ENCODE measurements at places on chromosomes 7 and 10.

DNA sequence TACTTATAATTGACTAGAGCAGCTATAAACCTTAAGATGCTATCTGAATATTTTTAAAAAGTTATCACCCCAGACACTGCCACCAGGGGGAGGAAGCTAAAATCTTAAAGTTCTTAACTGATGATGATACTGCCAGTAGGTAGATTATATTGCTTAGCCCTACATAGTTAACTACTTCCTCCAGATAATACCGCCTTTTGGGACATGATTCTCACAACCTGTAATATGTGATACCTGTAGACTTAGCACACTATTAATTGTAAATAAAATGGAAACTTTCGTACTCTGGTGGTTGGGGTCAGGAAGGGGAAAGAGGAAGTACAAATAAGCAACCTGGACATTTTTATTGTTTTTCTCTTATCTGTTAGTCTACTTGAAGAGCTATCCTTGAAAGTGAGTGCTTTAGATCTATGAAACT lies 268.9 kb downstream of the ADK start:
- no peak overlapping the region for H3K27ac ChIP-seq
- H3K4me3 ChIP-seq: no peak overlapping the region
- no peaks in the 10 kb centered on the region for H3K36me3 ChIP-seq
- DNase-seq: no peak

DNA sequence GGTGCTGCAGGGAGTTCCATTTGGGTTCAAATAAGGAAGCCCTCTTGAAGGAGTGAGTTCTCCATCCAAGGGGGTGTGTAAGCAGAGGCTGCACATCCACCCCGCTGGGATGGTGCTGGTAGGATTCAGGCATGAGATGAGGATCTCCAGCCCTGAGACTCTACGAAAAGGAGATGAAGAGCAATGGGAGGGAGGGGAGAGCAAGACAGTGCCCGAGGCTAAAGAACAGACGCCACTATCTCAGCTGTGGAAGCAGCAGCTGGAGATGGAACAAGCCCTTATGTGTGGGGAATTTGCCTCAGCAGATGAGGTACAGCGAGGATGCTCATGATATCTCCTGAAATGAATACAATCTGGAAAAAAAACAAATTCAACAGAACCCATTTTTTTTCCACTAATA lies 28.1 kb upstream of the MYL10 start:
- H3K36me3 ChIP-seq: no peaks in the 10 kb centered on the region
- no peaks in the 10 kb centered on the region for H3K27me3 ChIP-seq
- H3K4me3 ChIP-seq: no peak overlapping the region
- DNase-seq: no peak

GRCh38 chr7:69839782-69840181 lies 241.5 kb downstream of the AUTS2 start:
- no peak overlapping the region for H3K4me3 ChIP-seq
- H3K27me3 ChIP-seq: no peaks in the 10 kb centered on the region
- no peaks in the 10 kb centered on the region for H3K36me3 ChIP-seq
- no peak for DNase-seq

- peak; percentile 36 for DNase-seq
- H3K27ac ChIP-seq: no peak overlapping the region
- no peaks in the 10 kb centered on the region for H3K27me3 ChIP-seq
- H3K4me1 ChIP-seq: no peaks in the 10 kb centered on the region
- H3K36me3 ChIP-seq: no peaks in the 10 kb centered on the region
- no peak overlapping the region for H3K4me3 ChIP-seq
Measured at GRCh38 chr7:22001345-22002004, 55.8 kb upstream of the CDCA7L start.

DNA sequence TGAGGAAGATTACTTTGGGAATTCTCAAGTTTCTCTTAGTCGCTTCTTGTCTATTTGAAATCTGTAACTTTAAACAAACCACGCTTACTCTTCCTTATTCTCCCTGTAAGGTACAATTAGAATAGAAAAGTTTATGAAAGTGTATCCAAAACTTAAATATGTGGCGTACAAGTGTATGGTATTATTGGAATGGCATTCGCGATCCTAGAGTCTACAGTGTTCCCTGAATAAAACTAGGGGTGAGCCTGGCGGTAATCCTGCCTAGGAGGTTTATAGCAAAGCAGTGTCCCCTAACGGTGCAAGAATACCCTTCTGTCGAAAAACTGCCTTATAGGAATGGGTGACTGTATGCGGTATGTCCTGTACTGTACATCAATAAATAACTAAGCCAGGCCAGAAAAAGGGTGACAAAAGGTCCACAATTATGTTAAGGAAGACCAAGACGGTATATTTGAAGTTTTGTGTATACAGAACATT lies 1.2 kb downstream of the TASOR2 start:
- peak; percentile 24 for DNase-seq
- H3K27ac ChIP-seq: peak overlapping the region; percentile 87
- peak overlapping the region; percentile 67 for H3K4me3 ChIP-seq
- H3K4me1 ChIP-seq: peaks cover 38% of the 10 kb centered on the region

- no peak overlapping the region for H3K27ac ChIP-seq
- H3K27me3 ChIP-seq: no peaks in the 10 kb centered on the region
- H3K4me3 ChIP-seq: no peak overlapping the region
- no peaks in the 10 kb centered on the region for H3K4me1 ChIP-seq
- no peak for DNase-seq
- H3K36me3 ChIP-seq: no peaks in the 10 kb centered on the region
Measured at GRCh38 chr10:13184276-13184675, 22.9 kb downstream of the MCM10 start.

GRCh38 chr10:99835947-99836346 lies 53.5 kb downstream of the ABCC2 start:
- no peak overlapping the region for H3K4me3 ChIP-seq
- no peaks in the 10 kb centered on the region for H3K36me3 ChIP-seq

- H3K4me3 ChIP-seq: no peak overlapping the region
- no peaks in the 10 kb centered on the region for H3K4me1 ChIP-seq
- H3K27ac ChIP-seq: no peak overlapping the region
Measured at GRCh38 chr10:122248356-122249302, 22.5 kb upstream of the BTBD16 start.

DNA sequence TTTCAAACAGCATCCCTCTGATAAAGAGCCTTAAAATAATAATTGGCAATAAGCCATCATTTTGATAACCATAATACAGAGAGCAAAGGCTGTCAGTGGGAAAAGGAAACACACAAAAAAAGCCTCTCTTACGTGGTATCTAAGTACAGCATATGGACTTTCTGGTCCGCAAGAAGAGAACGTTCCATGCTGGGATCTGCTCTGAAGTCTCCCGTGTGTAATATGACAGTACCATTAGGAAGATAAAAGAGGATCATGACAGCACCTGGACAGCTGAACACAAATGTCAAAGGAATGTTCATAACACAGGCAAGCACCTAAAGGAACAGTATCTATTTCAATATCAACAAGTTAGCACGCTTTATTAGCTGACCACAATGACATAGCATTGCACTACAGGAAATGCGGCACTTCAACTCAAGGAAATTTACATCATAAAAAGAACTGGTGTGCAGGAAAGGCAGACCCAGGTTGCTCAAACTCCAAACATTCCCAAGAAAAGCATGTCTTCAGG lies 9.9 kb downstream of the DCLRE1A start:
- H3K4me3 ChIP-seq: no peak overlapping the region
- no peaks in the 10 kb centered on the region for H3K27me3 ChIP-seq
- H3K27ac ChIP-seq: no peak overlapping the region
- no peaks in the 10 kb centered on the region for H3K36me3 ChIP-seq

- no peak overlapping the region for H3K4me3 ChIP-seq
- no peaks in the 10 kb centered on the region for H3K4me1 ChIP-seq
- no peak overlapping the region for H3K27ac ChIP-seq
- H3K36me3 ChIP-seq: no peaks in the 10 kb centered on the region
- DNase-seq: no peak
- H3K27me3 ChIP-seq: no peaks in the 10 kb centered on the region
Measured at GRCh38 chr10:81570878-81571794, 303.9 kb upstream of the NRG3 start.

- DNase-seq: no peak
- H3K4me3 ChIP-seq: no peak overlapping the region
- no peaks in the 10 kb centered on the region for H3K4me1 ChIP-seq
- no peak overlapping the region for H3K27ac ChIP-seq
- H3K36me3 ChIP-seq: no peaks in the 10 kb centered on the region
- H3K27me3 ChIP-seq: no peaks in the 10 kb centered on the region
Measured at GRCh38 chr7:95881597-95881996, 109.2 kb downstream of the DYNC1I1 start.

- H3K36me3 ChIP-seq: peaks cover 5% of the 10 kb centered on the region
- peak; percentile 12 for DNase-seq
- no peaks in the 10 kb centered on the region for H3K27me3 ChIP-seq
Measured at GRCh38 chr10:1057106-1057657, 997 bp downstream of the WDR37 start.

GRCh38 chr10:4609251-4609650 lies 216.8 kb upstream of the AKR1E2 start:
- DNase-seq: no peak
- H3K36me3 ChIP-seq: no peaks in the 10 kb centered on the region
- no peaks in the 10 kb centered on the region for H3K27me3 ChIP-seq
- H3K4me3 ChIP-seq: no peak overlapping the region

DNA sequence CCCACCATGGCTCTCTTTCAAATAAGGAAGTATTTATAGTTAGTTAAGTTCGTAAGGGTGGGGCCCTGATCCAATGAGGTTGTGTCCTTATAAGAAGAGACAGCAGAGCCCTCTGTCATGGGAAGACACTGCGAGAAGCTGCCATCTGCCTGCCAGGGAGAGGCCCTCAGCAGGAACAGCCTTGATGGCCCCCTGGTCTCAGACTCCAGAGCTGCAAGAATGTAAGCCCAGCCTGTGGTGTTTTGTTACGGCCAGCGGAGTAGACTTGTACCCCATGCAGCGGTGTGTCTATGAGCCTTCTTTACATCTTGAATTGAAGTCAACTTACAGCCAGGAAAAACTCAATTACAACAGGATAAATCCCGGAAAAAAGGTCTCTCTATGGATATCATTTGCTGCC lies 14.3 kb upstream of the LARP4B start:
- no peaks in the 10 kb centered on the region for H3K27me3 ChIP-seq
- DNase-seq: no peak
- H3K4me1 ChIP-seq: no peaks in the 10 kb centered on the region
- no peaks in the 10 kb centered on the region for H3K36me3 ChIP-seq
- no peak overlapping the region for H3K4me3 ChIP-seq

- no peaks in the 10 kb centered on the region for H3K27me3 ChIP-seq
- DNase-seq: no peak
Measured at GRCh38 chr7:20441991-20442441, 111.3 kb downstream of the ITGB8 start.

- no peaks in the 10 kb centered on the region for H3K27me3 ChIP-seq
- DNase-seq: no peak
- H3K4me1 ChIP-seq: no peaks in the 10 kb centered on the region
- no peaks in the 10 kb centered on the region for H3K36me3 ChIP-seq
- no peak overlapping the region for H3K4me3 ChIP-seq
Measured at GRCh38 chr10:17523246-17523753, 68.9 kb upstream of the ST8SIA6 start.

DNA sequence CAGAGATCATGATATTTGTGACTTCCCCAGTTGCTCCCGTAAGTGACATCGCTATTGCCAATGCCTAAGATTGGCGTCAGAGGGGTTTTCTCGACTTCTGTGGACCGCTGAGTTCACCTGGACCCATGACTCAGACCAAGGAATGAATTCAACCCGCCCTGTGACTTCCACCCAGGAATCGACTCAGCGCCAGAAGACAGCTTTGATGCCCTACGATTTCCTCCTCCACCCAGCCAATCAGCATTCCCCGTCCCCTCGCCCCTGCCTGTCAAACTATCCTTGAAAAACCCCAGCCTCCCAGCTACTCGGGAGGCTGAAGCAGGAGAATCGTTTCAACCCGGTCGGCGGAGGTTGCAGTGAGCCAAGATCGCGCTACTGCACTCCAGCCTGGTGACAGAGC lies 58.3 kb downstream of the MICALL2 start:
- H3K27me3 ChIP-seq: peaks cover 30% of the 10 kb centered on the region
- DNase-seq: peak; percentile 15
- no peak overlapping the region for H3K4me3 ChIP-seq
- no peak overlapping the region for H3K27ac ChIP-seq
- no peaks in the 10 kb centered on the region for H3K4me1 ChIP-seq

GRCh38 chr7:97342512-97342911 lies 225.0 kb downstream of the SDHAF3 start:
- H3K4me3 ChIP-seq: no peak overlapping the region
- no peak overlapping the region for H3K27ac ChIP-seq
- H3K4me1 ChIP-seq: no peaks in the 10 kb centered on the region
- DNase-seq: no peak
- H3K27me3 ChIP-seq: no peaks in the 10 kb centered on the region
- no peaks in the 10 kb centered on the region for H3K36me3 ChIP-seq

GRCh38 chr7:20200971-20201370 lies 16.2 kb downstream of the MACC1 start:
- no peak overlapping the region for H3K27ac ChIP-seq
- H3K36me3 ChIP-seq: no peaks in the 10 kb centered on the region
- DNase-seq: no peak
- no peaks in the 10 kb centered on the region for H3K4me1 ChIP-seq

GRCh38 chr7:81744389-81744788 lies 25.5 kb downstream of the HGF start:
- no peaks in the 10 kb centered on the region for H3K36me3 ChIP-seq
- no peak for DNase-seq
- no peaks in the 10 kb centered on the region for H3K4me1 ChIP-seq
- no peaks in the 10 kb centered on the region for H3K27me3 ChIP-seq

GRCh38 chr7:106102387-106102966 lies 9.6 kb downstream of the SYPL1 start:
- no peak overlapping the region for H3K4me3 ChIP-seq
- no peak for DNase-seq
- H3K27me3 ChIP-seq: no peaks in the 10 kb centered on the region
- peaks cover 27% of the 10 kb centered on the region for H3K4me1 ChIP-seq

GRCh38 chr10:6239213-6239991 lies 36.7 kb downstream of the PFKFB3 start:
- no peaks in the 10 kb centered on the region for H3K36me3 ChIP-seq
- no peak overlapping the region for H3K4me3 ChIP-seq
- peak; percentile 15 for DNase-seq
- H3K27me3 ChIP-seq: no peaks in the 10 kb centered on the region
- no peak overlapping the region for H3K27ac ChIP-seq
- no peaks in the 10 kb centered on the region for H3K4me1 ChIP-seq

DNA sequence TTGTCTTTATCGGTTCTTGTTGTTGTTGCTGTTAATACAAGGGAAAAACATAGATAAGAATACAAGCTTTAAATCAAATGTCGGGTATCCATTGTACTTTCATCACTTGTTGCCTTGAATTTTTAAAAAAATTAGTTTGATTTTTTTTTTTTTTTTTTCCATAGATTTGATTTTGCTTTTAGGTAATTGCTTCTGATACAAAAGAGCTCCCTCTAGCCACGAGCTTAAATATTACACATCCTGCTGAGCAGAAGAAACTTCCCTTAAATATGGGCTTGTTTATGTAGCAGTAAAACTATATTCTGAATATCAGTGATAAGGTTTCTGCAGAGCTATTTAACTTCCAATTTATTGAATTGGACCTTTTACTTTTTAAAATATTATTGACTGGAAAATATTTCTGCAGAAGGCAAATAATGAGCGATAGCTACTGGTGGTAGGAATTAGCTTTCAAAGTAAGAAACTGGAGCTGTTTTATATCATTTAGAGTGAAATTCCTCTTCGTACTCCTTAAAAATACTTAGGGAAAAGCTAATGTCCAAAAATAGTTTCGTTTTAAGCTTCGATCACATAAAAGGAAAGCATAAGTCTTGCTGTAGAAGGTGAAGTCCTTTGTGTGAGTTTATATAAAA lies 216.9 kb downstream of the POLR1F start:
- no peaks in the 10 kb centered on the region for H3K36me3 ChIP-seq
- no peaks in the 10 kb centered on the region for H3K27me3 ChIP-seq
- DNase-seq: no peak
- no peak overlapping the region for H3K4me3 ChIP-seq
- no peaks in the 10 kb centered on the region for H3K4me1 ChIP-seq

- no peaks in the 10 kb centered on the region for H3K27me3 ChIP-seq
- no peak for DNase-seq
- H3K27ac ChIP-seq: no peak overlapping the region
Measured at GRCh38 chr7:5377279-5377678, 46.4 kb downstream of the TNRC18 start.

Data from CD8-positive, alpha-beta memory T cell (primary cell).